Neuronal stem cell (in vitro differentiated cells): ENCODE measurements at places on chromosomes 5 and 9.

GRCh38 chr9:79357616-79358015 lies 214.1 kb upstream of the TLE4 start:
- H3K27ac ChIP-seq: no peak overlapping the region
- no peak for DNase-seq
- H3K27me3 ChIP-seq: no peaks in the 10 kb centered on the region
- H3K4me1 ChIP-seq: no peaks in the 10 kb centered on the region

- H3K27me3 ChIP-seq: no peaks in the 10 kb centered on the region
- no peak for DNase-seq
- H3K4me1 ChIP-seq: peaks cover 9% of the 10 kb centered on the region
- no peak overlapping the region for H3K27ac ChIP-seq
- H3K36me3 ChIP-seq: no peaks in the 10 kb centered on the region
Observed at GRCh38 chr5:76380346-76381066, 22.6 kb upstream of the IQGAP2 start.

DNA sequence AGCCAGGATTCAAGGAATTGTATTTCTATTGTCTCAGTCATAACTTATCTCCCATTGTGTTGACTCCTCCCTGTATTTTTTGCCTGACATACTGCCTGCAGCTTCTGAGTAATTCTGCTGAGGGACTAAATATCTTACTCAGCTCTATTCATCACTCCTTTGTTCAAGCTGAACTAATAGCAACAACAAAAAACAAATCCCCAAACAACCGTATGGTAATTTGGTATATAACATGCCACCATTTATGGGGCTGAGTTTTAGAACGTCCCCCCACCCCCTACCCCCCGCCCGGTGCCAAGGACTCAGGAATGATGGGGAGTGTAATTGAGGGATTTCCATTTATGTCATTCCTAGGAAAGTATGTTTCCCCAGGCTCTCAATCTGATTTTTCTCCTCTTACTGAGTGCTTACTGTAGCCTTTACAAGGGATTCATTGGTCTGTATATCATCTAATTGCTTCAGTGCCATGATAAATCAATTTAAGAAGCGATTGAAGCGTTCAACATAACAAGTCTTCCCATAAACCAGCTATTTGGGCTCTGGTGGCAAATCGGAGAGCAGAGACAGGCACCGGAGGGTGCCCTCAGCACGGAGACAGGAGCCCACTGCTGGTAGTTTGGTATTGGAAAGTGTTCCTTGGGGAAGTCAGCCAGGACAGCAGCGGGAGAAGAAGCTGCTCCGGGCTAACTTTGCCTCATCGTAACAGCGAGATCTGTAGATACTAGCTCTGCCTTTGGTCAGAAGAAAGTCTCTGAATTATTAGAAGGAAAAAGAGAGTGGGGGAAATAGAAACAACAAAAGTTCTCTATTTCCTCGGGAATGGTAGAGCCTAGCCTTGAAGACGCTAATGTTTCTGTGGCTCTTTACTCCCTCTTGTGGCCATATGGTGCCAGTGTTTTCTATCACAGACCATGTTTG lies 40.7 kb upstream of the HSD17B4 start:
- H3K27ac ChIP-seq: no peak overlapping the region
- peak overlapping the region; percentile 79 for H3K4me3 ChIP-seq
- no peaks in the 10 kb centered on the region for H3K27me3 ChIP-seq
- no peaks in the 10 kb centered on the region for H3K36me3 ChIP-seq
- peak; percentile 77 for DNase-seq

GRCh38 chr9:135850737-135851136 lies 56.6 kb downstream of the CAMSAP1 start:
- H3K4me1 ChIP-seq: peaks cover 6% of the 10 kb centered on the region
- DNase-seq: no peak
- no peak overlapping the region for H3K27ac ChIP-seq
- no peaks in the 10 kb centered on the region for H3K27me3 ChIP-seq
- no peak overlapping the region for H3K4me3 ChIP-seq
- H3K36me3 ChIP-seq: peaks cover 18% of the 10 kb centered on the region

- peak; percentile 49 for DNase-seq
- peaks cover 8% of the 10 kb centered on the region for H3K4me1 ChIP-seq
- no peak overlapping the region for H3K4me3 ChIP-seq
- peak overlapping the region; percentile 21 for H3K27ac ChIP-seq
Observed at GRCh38 chr5:72518001-72518683, 10.9 kb upstream of the ZNF366 start.

DNA sequence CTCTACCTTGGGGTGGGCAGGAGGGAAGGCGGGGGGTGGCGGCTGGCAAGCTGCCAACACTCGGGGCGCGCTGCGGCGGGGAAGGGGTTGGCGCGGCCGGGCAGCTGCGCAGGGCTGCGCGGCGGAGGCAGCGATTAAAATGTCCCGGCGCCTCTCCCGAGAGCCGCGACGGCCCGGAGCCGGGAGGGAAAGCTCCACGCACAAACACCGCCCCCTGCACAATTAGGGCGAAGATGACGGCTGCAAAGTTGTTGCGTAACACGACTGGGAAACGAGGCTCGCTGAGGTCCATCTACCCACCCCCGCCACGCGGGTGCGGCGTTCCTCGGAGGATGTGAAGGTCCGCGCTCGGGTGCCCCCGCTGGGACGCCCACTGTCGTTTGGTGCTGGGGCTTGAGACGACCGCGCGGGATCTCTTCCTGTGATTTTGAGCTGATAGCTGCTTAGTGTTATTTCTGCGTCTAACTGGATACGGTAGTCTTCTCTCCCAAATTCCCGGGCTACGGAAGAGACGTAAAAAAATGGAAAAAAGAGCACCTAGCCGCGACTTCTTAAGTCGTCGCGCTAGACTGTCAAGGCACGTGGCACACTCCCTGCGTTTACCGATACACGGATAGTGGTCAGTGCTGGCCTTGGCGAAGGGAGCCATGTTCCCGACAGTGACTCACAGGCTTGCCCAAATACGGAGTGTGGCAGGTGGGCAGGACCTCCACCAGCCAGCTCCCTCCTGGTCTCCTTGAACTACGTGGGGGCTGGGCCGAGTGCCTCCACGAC lies 958 bp upstream of the NFIL3 start:
- H3K4me3 ChIP-seq: peak overlapping the region; percentile 81
- no peak overlapping the region for H3K27ac ChIP-seq
- peaks cover 55% of the 10 kb centered on the region for H3K27me3 ChIP-seq
- DNase-seq: peak; percentile 32
